SK-N-SH (cell line): ENCODE measurements at places on chromosomes 6 and 20.
A peak's percentile ranks its signal among the peaks of the same experiment; 100 is the strongest.

DNA sequence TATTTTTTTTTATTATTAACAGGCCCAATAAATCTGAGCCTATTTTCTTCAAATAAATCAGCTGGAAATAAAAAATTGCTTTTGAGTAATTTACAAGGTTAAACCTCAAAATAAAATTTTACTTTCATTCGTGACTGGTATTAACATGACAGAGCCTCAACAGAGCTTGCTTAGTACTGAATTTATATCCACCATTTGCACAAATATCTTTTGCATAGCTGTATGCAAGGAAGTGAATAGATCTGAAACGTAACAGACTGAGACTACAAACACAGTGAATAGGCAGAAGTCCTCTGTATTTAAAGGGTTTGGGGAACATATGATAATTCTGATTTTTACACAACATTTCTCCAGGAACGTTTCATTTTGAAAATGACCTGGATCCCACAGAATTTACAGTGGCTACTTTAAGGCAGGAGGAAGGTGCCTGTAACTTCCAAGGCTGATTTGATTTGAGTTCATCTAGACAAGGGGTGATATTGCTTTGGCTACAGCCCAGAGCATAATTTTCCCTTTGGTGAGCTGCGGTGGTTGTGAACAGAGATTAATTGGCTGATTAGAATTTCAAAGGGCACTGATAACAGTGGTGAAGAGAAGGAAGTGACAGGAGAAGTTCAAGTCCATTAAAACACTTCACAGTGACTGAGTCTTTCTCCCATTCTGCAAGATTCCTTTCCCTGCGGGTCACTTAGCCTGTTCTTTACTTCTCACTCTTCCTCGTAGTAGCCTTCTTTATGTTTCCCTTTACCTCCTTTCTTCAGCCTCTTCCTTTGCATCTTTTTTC is 121.2 kb upstream of the SASH1 start:
- peaks cover 14% of the 10 kb centered on the region; the same call in 1 of the 2 replicates for H3K4me1 ChIP-seq
- DNase-seq = no peak
- H3K4me3 ChIP-seq = no peak overlapping the region
- no peak overlapping the region for H3K27ac ChIP-seq

DNA sequence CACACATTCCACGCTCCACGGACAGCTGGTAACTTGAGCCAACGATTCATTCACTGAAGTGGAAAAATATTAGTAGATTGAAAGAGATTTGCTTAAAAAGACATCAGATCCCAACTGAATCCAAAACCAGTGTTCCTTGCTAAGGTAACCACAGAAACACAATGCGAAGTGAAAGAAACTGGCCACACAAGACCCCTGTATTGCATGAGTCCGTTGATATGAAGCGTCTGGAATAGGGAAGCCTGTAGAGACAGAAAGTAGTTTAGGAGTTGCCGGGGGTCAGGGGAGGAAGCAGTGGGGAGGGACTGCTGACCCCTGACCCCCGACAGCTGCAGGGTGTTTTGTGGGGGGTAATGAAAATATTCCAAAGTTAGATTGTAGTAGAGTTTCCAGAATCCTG is 10.0 kb downstream of the PCK1 start:
- peaks cover 25% of the 10 kb centered on the region for H3K27me3 ChIP-seq
- no peak overlapping the region for H3K4me3 ChIP-seq
- H3K27ac ChIP-seq = no peak overlapping the region
- no peaks in the 10 kb centered on the region for H3K4me1 ChIP-seq

GRCh38 chr6:158262082-158262481 is 50.2 kb upstream of the TULP4 start:
- DNase-seq = no peak
- H3K36me3 ChIP-seq = peaks cover 3% of the 10 kb centered on the region; the same call in 1 of the 2 replicates
- no peaks in the 10 kb centered on the region for H3K27me3 ChIP-seq
- H3K4me3 ChIP-seq = no peak overlapping the region
- H3K27ac ChIP-seq = no peak overlapping the region
- peaks cover 1% of the 10 kb centered on the region; the same call in 1 of the 2 replicates for H3K4me1 ChIP-seq

DNA sequence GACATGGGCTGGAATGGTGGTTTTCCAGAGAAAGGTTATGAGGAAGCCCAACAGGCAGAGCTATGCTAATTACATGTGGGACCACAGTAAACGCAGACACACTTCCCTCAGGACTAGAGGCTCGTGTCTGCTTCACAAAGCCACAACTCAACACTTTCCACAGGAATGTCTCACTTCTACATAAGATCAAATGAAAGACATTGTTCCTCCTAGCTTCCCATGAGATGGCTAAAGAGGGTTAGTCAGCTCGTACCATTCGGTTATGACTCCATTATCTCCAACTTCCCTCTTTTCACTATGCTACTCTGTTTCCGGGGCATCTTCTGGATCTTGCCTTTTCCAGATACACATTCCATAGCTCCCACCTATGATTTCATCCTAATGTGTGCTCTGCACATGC is 29.1 kb upstream of the ZC3H12D start:
- DNase-seq = no peak
- no peak overlapping the region for H3K4me3 ChIP-seq
- H3K4me1 ChIP-seq = peaks cover 3% of the 10 kb centered on the region; the same call in 1 of the 2 replicates
- H3K27ac ChIP-seq = no peak overlapping the region
- peaks cover 41% of the 10 kb centered on the region for H3K36me3 ChIP-seq
- H3K27me3 ChIP-seq = no peaks in the 10 kb centered on the region

GRCh38 chr6:165562421-165563090 is 100.5 kb downstream of the PDE10A start:
- no peak for DNase-seq
- no peak overlapping the region for H3K4me3 ChIP-seq
- H3K4me1 ChIP-seq = no peaks in the 10 kb centered on the region
- no peaks in the 10 kb centered on the region for H3K27me3 ChIP-seq
- no peak overlapping the region for H3K27ac ChIP-seq

DNA sequence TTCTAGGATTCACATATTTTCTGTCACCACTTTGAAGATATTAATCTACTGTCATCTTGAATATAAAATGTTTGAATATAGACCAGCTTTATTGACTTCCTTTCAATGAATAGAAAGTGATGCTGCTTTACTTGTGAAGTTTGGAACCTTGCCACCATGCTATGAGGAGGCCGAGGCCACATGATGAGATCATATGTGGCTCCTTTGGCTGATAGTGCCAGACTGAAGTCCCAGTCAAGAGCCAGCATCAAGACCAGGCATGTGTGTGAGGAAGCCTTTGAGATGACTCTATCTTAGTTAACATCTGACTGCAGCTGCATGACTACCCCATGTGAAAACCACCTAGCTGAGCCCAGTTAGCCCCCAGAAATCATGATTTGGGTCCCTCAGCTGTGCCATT is 169.5 kb downstream of the OTOR start:
- no peak overlapping the region for H3K27ac ChIP-seq
- no peaks in the 10 kb centered on the region; the same call in 1 of the 2 replicates for H3K4me1 ChIP-seq

GRCh38 chr20:21326700-21327099 is 23.6 kb downstream of the XRN2 start:
- no peak overlapping the region for H3K4me3 ChIP-seq
- peaks cover 27% of the 10 kb centered on the region for H3K36me3 ChIP-seq
- DNase-seq = no peak
- H3K4me1 ChIP-seq = peaks cover 2% of the 10 kb centered on the region
- no peak overlapping the region for H3K27ac ChIP-seq

DNA sequence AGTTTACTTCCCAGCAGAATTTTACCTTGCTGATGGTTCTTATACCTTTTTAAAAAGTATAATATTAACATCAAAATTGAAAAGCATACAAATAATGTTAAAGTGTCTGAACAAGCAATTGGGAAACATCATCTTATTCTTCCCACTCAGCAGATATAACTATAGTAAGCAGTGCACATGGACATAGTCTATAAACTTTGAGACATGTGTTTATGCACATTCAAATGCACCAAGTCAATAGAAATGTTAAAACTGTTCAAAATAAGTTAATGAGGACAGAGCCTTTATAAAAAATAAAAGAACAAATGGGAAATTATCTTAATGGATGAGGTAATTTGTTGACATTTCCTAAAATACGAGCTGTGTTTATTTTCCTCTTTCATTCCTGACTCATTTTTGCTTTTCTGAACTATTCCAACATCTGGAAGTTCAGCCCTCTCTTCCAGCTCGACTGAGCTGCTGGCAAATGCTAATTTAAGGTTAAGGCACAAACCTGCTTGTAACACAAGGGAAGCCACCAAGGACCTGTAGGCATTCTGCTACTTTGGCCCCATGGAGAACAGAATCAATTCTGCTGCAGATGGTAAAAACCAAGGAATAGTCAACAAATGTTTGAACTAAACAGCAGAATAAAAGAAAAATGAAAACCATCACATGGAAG is 110.3 kb upstream of the MAP3K4 start:
- H3K4me3 ChIP-seq = no peak overlapping the region
- H3K27ac ChIP-seq = no peak overlapping the region
- no peaks in the 10 kb centered on the region for H3K27me3 ChIP-seq

GRCh38 chr20:8534368-8535160 is 402.5 kb downstream of the PLCB1 start:
- no peak for DNase-seq
- H3K27ac ChIP-seq = peak overlapping the region; percentile 12; the same call in 1 of the 2 replicates
- no peaks in the 10 kb centered on the region for H3K27me3 ChIP-seq
- H3K4me1 ChIP-seq = peaks cover 5% of the 10 kb centered on the region
- H3K36me3 ChIP-seq = no peaks in the 10 kb centered on the region

DNA sequence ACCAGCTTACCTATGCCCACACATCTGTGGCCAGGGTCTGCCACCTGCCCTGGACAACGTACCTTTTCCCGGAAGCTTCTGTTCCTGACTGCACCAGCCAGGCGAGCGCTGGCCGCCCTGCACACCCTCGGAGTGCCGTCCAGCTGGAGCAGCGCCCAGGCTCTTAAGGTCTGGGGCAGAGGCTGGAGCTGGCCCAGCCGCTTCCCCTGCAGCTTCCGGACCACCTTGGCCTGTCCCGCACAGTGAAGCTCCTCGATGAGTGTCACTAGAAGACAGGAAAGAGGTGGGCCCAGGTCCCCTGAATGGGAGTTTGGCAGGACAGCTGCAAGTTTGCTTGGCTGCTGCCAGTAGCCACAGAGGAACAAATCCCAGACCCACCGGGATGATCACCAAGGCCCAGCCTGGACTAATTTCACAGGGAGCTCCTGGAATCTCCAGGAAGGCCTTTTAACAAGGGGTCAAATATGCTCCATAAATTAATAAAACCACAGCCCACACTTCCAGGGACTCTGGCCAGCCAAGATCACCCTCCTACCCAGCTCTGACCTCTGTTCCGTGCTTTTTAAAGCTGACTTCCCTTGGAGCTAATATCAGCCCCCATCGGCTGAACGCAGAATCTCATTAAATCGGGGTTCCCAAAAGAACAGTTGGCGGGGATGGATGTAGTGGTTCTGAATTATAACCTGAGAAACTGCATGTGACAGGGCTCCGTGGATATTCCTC is 82.3 kb downstream of the PTPN1 start:
- no peak overlapping the region for H3K4me3 ChIP-seq
- H3K4me1 ChIP-seq = peaks cover 4% of the 10 kb centered on the region; the same call in 1 of the 2 replicates
- no peak for DNase-seq
- H3K36me3 ChIP-seq = peaks cover 7% of the 10 kb centered on the region; the same call in 1 of the 2 replicates
- no peaks in the 10 kb centered on the region for H3K27me3 ChIP-seq

DNA sequence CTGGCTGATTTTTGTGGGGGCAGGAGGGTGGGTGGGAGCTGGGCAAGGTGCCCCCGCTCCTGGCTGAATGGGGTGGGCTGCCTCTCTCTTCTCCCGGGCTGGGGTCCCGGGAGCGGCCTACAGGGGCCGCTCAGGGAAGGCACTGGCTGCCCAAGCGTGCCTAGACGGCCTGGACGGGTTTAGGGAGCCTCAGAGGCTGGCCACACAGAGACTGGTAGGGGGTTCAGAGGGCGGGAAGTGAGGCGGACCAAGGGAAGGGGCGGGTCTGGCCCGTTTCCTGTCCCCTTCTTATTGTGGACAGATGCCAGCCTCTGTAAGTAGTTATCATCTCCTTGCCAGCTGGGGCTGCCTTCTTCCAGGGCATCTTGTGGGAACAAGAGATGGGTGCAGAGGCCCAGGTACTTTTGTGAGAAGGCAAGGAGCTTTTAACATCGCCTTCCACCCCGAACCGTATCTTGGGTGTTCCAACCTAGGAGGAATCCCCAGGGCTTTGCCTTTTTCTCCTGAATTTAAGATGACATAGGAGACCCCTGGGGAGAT is 437 bp downstream of the CD40 start:
- 0 out of 2 replicates have a peak, but pooled peaks cover 5% of the 10 kb centered on the region for H3K27me3 ChIP-seq
- no peak overlapping the region for H3K27ac ChIP-seq
- DNase-seq = no peak
- H3K4me3 ChIP-seq = no peak overlapping the region
- peaks cover 11% of the 10 kb centered on the region; the same call in 1 of the 2 replicates for H3K4me1 ChIP-seq
- no peaks in the 10 kb centered on the region for H3K36me3 ChIP-seq

GRCh38 chr6:41039060-41039998 is at the start of gene UNC5CL:
TSS of gene UNC5CL (minus strand) at chr6:41039221. CDS start at chr6:41035074, 4,147 bp downstream.
- H3K4me3 ChIP-seq = no peak within 1 kb of the TSS
- no peak within 1 kb of the TSS for H3K27ac ChIP-seq
- no peaks in the 10 kb centered on the region for H3K27me3 ChIP-seq
- no peaks in the 10 kb centered on the region for H3K36me3 ChIP-seq

- DNase-seq = no peak
- H3K27ac ChIP-seq = peak overlapping the region; percentile 72
- H3K4me3 ChIP-seq = no peak overlapping the region
- no peaks in the 10 kb centered on the region for H3K27me3 ChIP-seq
Measured at GRCh38 chr6:37060195-37060559, 54.7 kb downstream of the FGD2 start.

GRCh38 chr6:149182262-149182661 is 135.2 kb upstream of the TAB2 start:
- no peak for DNase-seq
- no peak overlapping the region for H3K27ac ChIP-seq
- no peak overlapping the region for H3K4me3 ChIP-seq
- H3K36me3 ChIP-seq = no peaks in the 10 kb centered on the region
- no peaks in the 10 kb centered on the region for H3K4me1 ChIP-seq
- no peaks in the 10 kb centered on the region for H3K27me3 ChIP-seq

DNA sequence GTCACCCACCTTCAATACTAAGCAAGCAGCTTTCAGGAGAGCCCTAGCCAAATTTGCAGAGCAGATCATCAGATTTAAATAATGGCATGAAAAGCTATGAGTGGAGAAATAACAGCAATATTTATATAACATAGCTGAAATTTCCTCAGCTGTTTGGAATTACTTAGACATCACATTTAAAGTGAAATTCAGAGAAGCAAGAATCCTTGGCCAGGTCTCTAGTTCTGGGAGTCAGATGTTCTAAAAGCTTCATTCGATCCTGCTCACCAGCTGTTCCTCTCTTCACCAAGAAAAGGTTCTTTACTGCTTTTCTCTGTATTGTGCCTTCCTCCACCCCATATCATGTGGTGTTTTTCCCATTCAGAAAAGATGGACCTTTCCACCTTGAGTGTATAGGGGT is 152.3 kb upstream of the JAG1 start:
- H3K27me3 ChIP-seq = no peaks in the 10 kb centered on the region
- H3K4me3 ChIP-seq = no peak overlapping the region
- H3K27ac ChIP-seq = no peak overlapping the region
- DNase-seq = no peak
- no peaks in the 10 kb centered on the region for H3K4me1 ChIP-seq

- H3K4me1 ChIP-seq = peaks cover under 1% of the 10 kb centered on the region; the same call in 1 of the 2 replicates
- H3K27ac ChIP-seq = no peak overlapping the region
Measured at GRCh38 chr6:127533736-127534135, 14.6 kb upstream of the MTCL3 start.

GRCh38 chr6:15200087-15200486 is 45.8 kb upstream of the JARID2 start:
- no peak overlapping the region for H3K4me3 ChIP-seq
- no peaks in the 10 kb centered on the region for H3K4me1 ChIP-seq
- H3K27ac ChIP-seq = no peak overlapping the region
- DNase-seq = no peak
- no peaks in the 10 kb centered on the region for H3K36me3 ChIP-seq

GRCh38 chr20:61886721-61887595 is 178.7 kb downstream of the TAF4 start:
- DNase-seq = peak; percentile 82
- no peaks in the 10 kb centered on the region for H3K36me3 ChIP-seq
- H3K4me3 ChIP-seq = no peak overlapping the region
- no peaks in the 10 kb centered on the region for H3K4me1 ChIP-seq
